ENCODE measurements at places on chromosomes 4 and X. TPM values are rescaled to one million over a fixed set of nuclear protein-coding genes. Genes with fewer than 3 reads are reported as not detected.

Gene PNMA5
- not detected for total RNA-seq

Gene AFM
- not detected for total RNA-seq

DNA sequence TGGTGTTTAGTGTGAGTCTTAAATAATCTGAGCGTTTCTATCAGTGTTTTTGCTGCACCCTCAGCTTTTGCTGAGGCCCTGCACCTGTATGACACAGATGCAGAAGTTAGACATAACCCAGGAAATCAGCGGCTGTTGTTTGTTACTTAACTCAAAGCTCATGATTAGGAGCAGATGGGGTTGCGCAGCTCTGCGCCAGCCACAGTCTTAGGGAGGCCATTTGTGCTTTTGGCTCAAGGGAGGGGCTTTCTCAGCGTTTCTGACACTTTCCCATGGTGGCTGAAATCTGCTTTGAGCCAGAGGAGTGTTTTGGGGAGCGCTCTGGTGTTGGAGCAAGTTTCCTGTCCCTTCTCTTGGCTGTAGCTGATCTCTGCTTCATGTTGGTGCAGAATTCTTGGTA is 433.8 kb downstream of the NAF1 start:
- DNase-seq: no peak

- DNase-seq: no peak
These were observed 16.4 kb downstream of the DOK7 start for GRCh38 chr4:3479358-3480101.

GRCh38 chr4:89805297-89805696 is 31.7 kb downstream of the SNCA start:
- no peak for DNase-seq
